ENCODE measurements at places on chromosomes 16 and 17. TPM values are rescaled to one million over a fixed set of nuclear protein-coding genes. Genes with fewer than 3 reads are reported as not detected.

XYLT1 gene
- polyA plus RNA-seq: not detected

GGT6 gene
- not detected for polyA plus RNA-seq

TLCD1 gene
- polyA plus RNA-seq: 25.0 TPM

CCDC40 gene
- polyA plus RNA-seq: not detected

CXCL16 gene
- 0.68 TPM for polyA plus RNA-seq

PSKH1 gene
- polyA plus RNA-seq: 12.1 TPM

CES1 gene
- polyA plus RNA-seq: 0.19 TPM

ARHGDIA gene
- 97.6 TPM for polyA plus RNA-seq

NOL11 gene
- polyA plus RNA-seq: 75.6 TPM

JUP gene
- 53.6 TPM for polyA plus RNA-seq

KRTAP16-1 gene
- polyA plus RNA-seq: not detected

SLC35G6 gene
- not detected for polyA plus RNA-seq

MT1X gene
- polyA plus RNA-seq: 4.8 TPM

VWA3A gene
- not detected for polyA plus RNA-seq

EVPL gene
- 0.08 TPM for polyA plus RNA-seq

SHISA9 gene
- polyA plus RNA-seq: not detected

ACSM5 gene
- not detected for polyA plus RNA-seq

PHKB gene
- 67.0 TPM for polyA plus RNA-seq

SLC13A5 gene
- polyA plus RNA-seq: not detected

SP6 gene
- polyA plus RNA-seq: 4.6 TPM

KRTAP4-4 gene
- not detected for polyA plus RNA-seq

DHRS13 gene
- 44.9 TPM for polyA plus RNA-seq

KRT33A gene
- not detected for polyA plus RNA-seq

GPRC5C gene
- 5.9 TPM for polyA plus RNA-seq

MT4 gene
- not detected for polyA plus RNA-seq

GINS2 gene
- 42.9 TPM for polyA plus RNA-seq

CRYM gene
- polyA plus RNA-seq: 0.37 TPM

DOC2B gene
- polyA plus RNA-seq: not detected

LYZL6 gene
- polyA plus RNA-seq: not detected

CTCF gene
- 26.4 TPM for polyA plus RNA-seq

DHRS7C gene
- polyA plus RNA-seq: not detected

PLA2G10 gene
- polyA plus RNA-seq: not detected

RNU2-1 gene
- not detected for polyA plus RNA-seq

CA10 gene
- polyA plus RNA-seq: not detected

KRTAP17-1 gene
- not detected for polyA plus RNA-seq

ADORA2B gene
- polyA plus RNA-seq: 13.7 TPM

SNAI3 gene
- 2.1 TPM for polyA plus RNA-seq

MMP2 gene
- polyA plus RNA-seq: not detected

C17orf100 gene
- polyA plus RNA-seq: 1.7 TPM

SPAG5 gene
- polyA plus RNA-seq: 143 TPM

SLC7A6OS gene
- polyA plus RNA-seq: 15.5 TPM

CDH1 gene
- polyA plus RNA-seq: not detected

LRRC37A gene
- polyA plus RNA-seq: 2.8 TPM

DRC3 gene
- polyA plus RNA-seq: 0.16 TPM

ABCA8 gene
- polyA plus RNA-seq: 13.1 TPM

PPM1E gene
- 2.8 TPM for polyA plus RNA-seq

EVI2A gene
- not detected for polyA plus RNA-seq

C16orf82 gene
- not detected for polyA plus RNA-seq

TMEM235 gene
- not detected for polyA plus RNA-seq

SLC12A3 gene
- polyA plus RNA-seq: not detected

AURKB gene
- polyA plus RNA-seq: 62.7 TPM
